ENCODE measurements at places on chromosomes 2 and 18. TPM values are rescaled to one million over a fixed set of nuclear protein-coding genes. Genes with fewer than 3 reads are reported as not detected.
A peak's percentile ranks its signal among the peaks of the same experiment; 100 is the strongest.

SERPINB3 gene
- total RNA-seq = not detected

C18orf54 gene
- total RNA-seq = 7.5 TPM

SEMA4F gene
- total RNA-seq = 13.3 TPM

GRCh38 chr2:28273751-28274150, 118.9 kb upstream of the FOSL2 start:
- H3K27me3 ChIP-seq = no peaks in the 10 kb centered on the region
- H3K4me3 ChIP-seq = no peak overlapping the region
- DNase-seq = no peak
- H3K36me3 ChIP-seq = no peaks in the 10 kb centered on the region

DNA sequence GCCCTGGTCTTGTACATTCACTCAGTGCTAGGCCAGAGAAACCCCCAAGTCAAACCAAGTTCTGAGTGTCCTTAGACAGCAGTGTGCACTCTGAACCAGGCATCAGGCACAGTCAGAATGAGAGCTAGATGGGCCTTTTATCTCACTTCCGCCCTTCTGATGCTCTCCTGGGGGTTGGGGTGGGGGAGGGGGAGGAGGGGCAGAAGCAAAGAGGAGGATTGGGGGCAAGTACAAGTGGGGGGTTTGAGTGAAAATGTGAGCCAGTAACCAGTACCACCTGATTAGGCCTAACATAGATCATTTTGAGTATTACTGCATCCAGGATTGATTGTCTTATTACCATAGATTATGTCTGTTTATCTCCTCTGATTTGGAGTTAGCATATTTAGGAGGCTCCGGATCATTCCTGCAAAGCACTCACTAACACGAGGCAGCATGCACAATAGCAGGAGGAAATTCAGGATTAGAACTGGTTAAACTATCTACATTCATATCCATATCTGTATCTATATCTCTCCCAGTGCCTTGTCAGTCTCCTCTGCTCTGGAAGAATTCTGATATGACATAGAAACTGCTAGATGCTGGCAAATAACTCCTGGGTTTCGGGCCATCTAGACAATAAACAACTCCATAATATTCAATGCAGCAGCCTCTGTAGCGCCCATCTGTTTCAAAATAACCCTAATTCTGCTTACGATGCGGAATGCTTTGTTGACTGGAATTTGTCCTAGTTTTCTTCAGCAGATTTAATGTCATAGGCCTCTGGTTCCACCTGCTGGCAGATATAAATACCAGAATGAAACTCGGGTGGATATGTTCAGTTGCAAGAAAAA, 149.1 kb downstream of the RHBDD1 start:
- peak; percentile 27 for DNase-seq
- no peaks in the 10 kb centered on the region for H3K27me3 ChIP-seq
- no peak overlapping the region for H3K4me3 ChIP-seq
- no peaks in the 10 kb centered on the region for H3K36me3 ChIP-seq
- no peak overlapping the region for H3K27ac ChIP-seq
- H3K4me1 ChIP-seq = no peaks in the 10 kb centered on the region

DNA sequence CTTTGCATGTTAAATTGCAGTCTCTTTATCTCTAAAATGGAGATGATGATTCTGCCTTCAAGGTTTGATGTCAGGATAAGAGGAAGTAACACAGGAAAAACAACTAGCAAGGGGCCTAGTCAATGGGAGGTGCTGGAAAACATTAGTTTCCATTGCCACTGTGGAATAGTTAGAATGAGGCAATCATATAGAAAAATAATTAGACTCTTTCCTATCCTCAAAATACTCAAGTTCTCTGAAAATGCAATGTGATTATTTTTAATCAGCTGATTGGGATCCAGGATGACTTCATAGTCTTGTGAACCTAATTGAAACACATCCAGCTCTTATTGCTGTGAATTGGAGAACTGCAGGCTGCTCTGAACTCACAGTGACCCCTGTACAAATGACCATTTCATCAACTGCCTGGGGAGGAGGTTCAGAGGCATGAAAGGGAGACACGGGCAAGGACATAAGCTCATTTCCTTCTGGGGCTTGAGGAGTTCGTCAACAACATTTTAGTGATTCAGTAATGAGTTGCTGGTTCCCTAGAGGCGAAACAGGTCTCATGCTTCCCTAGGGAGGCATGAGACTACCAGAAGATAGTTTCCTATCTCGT, 422.5 kb downstream of the LPIN1 start:
- no peak overlapping the region for H3K4me3 ChIP-seq
- H3K4me1 ChIP-seq = peaks cover 6% of the 10 kb centered on the region
- no peaks in the 10 kb centered on the region for H3K36me3 ChIP-seq
- no peak for DNase-seq
- peak overlapping the region; percentile 54 for H3K27ac ChIP-seq
- H3K27me3 ChIP-seq = no peaks in the 10 kb centered on the region

- peaks cover 7% of the 10 kb centered on the region for H3K4me1 ChIP-seq
- peak overlapping the region; percentile 76 for H3K27ac ChIP-seq
- H3K27me3 ChIP-seq = no peaks in the 10 kb centered on the region
These were observed 14.5 kb downstream of the PTPRN start for GRCh38 chr2:219294356-219295351.

DNA sequence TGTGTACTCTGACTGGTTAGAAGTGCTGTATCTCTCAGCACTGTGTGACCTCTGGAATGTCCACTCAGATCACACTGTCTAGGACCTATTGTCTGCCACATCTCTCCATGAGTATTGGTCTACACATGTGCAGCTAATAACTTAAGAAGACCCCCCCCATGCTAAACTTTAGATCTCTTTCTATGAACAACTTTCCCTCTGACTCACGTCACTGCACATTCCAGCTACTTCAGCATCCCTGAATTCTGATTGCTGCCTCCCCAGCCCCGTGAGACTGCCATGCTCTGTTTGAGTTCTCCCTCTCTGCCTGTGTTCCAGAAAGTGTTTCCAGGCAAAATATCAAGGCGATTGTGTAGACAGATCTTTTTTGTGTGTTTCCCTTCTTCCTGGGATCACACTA, 41.8 kb downstream of the RAPGEF4 start:
- H3K27me3 ChIP-seq = peaks cover 2% of the 10 kb centered on the region
- no peaks in the 10 kb centered on the region for H3K36me3 ChIP-seq
- H3K4me1 ChIP-seq = no peaks in the 10 kb centered on the region
- H3K27ac ChIP-seq = no peak overlapping the region
- H3K4me3 ChIP-seq = no peak overlapping the region

Measured in Panc1 (cell line).